ENCODE measurements at places on chromosomes 11 and 22.

DNA sequence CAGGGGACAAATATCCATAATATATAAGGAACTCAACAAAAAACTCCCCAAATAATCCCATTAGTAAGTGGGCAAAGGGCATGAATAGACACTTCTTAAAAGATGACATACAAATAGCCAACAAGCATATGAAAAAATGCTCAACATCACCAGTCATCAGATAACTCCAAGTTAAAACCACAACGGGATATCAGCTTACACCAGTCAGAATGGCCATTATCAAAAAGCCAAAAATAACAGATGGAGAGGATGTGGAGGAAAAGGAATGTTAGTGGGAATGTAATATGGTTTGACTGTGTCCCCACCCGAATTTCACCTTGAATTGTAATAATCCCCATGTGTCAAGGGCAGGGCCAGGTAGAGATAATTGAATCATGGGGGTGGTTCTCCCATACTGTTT, 350.1 kb downstream of the GUCY1A2 start:
- DNase-seq: no peak

- no peak for DNase-seq
These were observed 418.2 kb downstream of the SOX6 start for GRCh38 chr11:15938121-15938611.

- DNase-seq: no peak
These were observed 71.1 kb upstream of the SLC5A12 start for GRCh38 chr11:26792941-26793340.

DNA sequence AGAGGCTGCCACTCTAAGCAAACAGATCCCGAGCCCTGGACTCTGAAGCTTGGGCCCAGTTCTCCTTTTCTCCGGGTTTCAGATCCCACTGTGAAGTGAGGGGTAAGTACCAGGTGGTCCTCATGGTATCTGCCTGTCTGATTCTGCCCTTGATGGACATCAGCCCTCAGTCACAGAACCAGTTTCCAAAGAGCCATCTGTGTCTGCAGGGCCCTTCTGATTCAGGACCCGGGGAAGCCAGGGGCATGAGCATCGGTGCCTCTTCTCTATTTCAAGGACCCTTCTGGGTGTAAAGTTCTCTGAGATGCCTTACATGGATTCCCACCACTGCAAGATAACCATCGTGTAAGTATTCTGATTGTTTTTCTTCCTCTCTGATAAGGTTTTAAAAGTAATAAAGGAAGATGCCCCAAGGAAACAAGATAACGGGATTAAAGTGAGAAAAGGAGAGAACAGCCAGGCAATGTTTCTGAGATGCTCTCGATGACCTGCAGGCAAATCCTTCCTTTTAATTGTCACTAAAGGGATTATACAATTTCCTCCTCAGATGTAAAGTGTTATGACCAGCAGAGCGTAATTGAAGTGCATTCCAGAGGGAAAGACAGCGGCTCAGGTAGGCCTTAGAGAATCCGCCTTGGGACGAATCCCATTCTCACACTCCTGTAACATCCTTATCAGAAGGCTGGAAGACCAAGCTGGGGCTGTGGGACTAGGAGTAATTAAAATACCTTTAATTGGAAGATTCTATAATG, 924.3 kb downstream of the TBC1D22A start:
- no peak for DNase-seq

GRCh38 chr11:22703591-22703990, 37.2 kb downstream of the GAS2 start:
- DNase-seq: no peak

DNA sequence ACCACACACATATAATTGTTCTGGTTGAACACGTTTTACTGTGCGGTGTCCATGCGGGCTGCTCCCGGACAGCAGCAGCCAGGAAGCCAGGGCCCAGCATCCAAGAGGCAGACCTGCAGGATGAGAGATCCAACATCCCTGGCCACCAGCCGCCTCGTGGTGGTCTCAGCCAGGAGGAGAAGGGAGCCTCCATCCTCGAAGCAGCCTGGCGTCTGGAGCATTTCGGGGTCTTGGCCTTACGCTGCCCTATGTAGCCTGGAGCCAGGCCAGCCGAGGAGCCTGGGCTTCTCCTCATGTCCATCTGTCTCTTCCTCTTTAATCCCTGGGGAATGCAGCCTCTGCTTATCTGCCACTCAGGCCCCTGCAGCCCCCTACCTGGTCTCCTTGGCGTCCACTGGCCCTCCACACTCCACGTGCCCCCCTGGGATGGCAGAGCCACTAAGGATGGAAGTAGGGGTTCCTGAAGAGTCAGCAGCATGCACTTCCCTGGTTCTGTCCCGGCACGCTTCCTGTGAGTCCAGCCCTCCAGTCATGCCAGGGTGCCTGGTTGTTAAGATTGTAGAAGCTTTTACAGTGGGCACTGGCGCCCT, 253.2 kb downstream of the TBC1D22A start:
- no peak for DNase-seq

DNA sequence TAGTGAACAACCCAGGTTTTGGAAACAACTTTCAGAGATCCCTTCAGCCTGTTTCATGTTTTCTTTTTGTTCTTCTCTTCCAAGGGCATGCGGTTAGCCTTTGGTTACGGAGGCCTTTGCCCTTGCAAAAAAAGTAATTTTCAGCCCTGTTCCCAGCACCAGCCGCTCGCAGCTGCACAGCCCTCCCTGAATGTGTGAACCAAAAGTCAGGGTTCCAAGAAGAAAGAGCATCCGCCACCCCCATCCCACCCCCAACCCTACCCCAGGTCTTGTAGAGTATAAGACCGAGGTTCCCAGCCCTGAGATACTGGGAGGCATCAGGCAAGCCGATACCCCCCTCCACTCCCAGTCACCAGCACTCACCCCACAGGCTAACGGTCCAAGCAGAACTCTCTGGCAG, 56.4 kb downstream of the IGLL1 start:
- no peak for DNase-seq

GRCh38 chr11:27196203-27196897, 155.7 kb downstream of the BBOX1 start:
- no peak for DNase-seq
